Activated naive CD8-positive, alpha-beta T cell treated with anti-CD3 and anti-CD28 coated beads for 36 hours (primary cell): ENCODE measurements at places on chromosomes 13 and 19. TPM values are rescaled to one million over a fixed set of nuclear protein-coding genes. Genes with fewer than 3 reads are reported as not detected.

The UBE2L5 gene
- not detected for total RNA-seq

The ZNF763 gene
- 0.96 TPM for total RNA-seq

The LRFN3 gene
- 5.8 TPM for total RNA-seq

The FFAR2 gene
- not detected for total RNA-seq

The GPR4 gene
- not detected for total RNA-seq

The TTC9B gene
- not detected for total RNA-seq

The OR4F17 gene
- total RNA-seq, result not detected

- H3K27ac ChIP-seq, result no peak overlapping the region
- H3K4me3 ChIP-seq, result no peak overlapping the region
- no peaks in the 10 kb centered on the region for H3K27me3 ChIP-seq
- H3K4me1 ChIP-seq, result no peaks in the 10 kb centered on the region
- no peak for DNase-seq
Measured at GRCh38 chr19:11860721-11861120, 12.2 kb downstream of the ZNF439 start.

- peaks cover 3% of the 10 kb centered on the region for H3K4me1 ChIP-seq
- no peak overlapping the region for H3K4me3 ChIP-seq
- no peaks in the 10 kb centered on the region for H3K36me3 ChIP-seq
- H3K27me3 ChIP-seq, result no peaks in the 10 kb centered on the region
Measured at GRCh38 chr13:26474286-26474685, 83.2 kb upstream of the WASF3 start.

DNA sequence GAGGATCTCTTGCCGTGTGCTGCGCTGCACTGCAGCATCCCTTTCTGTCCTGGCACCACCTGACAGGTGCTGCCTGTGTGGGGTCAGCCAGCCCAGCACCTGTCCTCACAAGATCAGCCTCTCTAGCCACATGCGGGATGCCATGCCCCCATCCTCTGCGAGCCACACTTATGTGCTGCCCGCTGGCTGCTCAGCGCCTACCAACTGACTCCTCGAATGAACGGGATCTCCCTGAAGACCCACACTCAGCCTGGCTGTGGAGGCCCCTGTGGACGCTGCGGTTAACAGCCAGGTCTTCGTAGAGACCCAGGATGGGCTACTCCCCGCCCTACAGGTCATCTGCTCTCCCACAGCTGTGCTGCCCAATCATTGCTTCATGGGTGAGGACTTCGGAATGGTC is 106.1 kb downstream of the DOCK9 start:
- H3K4me3 ChIP-seq, result no peak overlapping the region
- no peaks in the 10 kb centered on the region for H3K27me3 ChIP-seq
- no peak overlapping the region for H3K27ac ChIP-seq

DNA sequence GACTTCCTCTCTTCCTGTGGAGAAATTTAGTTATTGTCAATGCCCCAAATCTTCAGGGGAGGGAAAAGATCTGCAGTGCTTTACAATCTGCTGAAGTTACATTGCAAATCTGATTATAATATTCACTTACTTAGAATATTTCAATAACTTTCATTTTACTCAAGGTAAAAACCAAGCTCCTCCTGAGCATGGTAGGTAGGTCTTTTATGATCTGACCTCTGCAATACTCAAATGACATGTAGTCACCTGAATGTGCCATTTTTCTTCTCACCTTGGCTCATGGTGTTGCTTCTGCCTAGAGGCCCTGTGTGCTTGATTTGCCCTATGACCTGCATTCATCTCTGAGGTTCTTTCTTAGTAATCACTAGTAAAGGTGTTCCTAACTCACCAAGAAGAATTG is 331.4 kb downstream of the HS6ST3 start:
- no peaks in the 10 kb centered on the region for H3K4me1 ChIP-seq
- no peaks in the 10 kb centered on the region for H3K27me3 ChIP-seq
- H3K27ac ChIP-seq, result no peak overlapping the region
- no peak for DNase-seq
- no peaks in the 10 kb centered on the region for H3K36me3 ChIP-seq

DNA sequence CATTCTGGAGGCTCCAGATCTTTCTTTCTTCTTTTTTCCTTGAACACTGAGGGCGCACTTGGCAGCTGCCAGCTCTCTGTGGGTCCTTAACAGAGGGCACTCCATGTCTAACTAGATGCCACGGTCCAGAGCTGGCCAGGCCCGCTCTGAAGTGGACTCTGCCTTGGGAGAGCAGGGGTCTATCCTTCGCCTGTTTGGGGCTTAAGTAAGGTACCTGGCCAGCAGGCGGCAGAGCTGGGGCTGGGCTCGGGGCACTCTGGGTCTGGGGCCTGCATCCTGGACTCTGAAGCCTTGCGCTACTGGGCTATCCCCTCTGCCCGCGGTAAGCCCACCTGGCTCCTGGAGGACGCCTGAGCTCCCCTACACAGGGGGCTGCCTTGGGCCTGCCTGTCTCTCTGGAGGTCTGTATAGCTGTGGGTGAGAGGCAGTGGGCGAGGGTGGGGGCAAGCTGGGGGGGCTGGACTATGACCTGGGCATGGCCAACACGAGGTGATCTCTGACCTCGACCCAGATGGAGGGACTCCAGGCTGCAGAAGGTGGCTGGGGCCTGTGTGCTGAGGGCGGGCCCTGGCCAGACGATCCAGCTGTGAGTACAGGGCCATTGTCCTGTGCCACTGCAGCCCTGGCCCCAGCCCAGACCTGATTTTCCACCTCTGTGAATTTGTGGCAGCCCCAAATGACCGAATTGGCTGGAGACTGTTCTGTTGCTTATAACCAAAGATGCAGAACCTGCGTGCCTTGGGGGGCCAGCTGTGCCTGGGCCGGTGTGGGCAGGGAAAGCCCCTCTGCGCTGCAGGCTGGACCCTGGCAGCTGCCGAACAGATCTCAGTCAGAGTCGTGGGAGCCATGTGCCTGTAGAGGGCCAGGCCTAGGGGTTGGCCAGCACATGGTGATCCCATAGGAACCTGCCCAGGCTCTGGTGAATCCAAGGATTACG is 26.5 kb downstream of the CEBPG start:
- H3K36me3 ChIP-seq, result no peaks in the 10 kb centered on the region
- no peak overlapping the region for H3K4me3 ChIP-seq
- no peaks in the 10 kb centered on the region for H3K4me1 ChIP-seq
- no peak for DNase-seq
- H3K27ac ChIP-seq, result no peak overlapping the region

DNA sequence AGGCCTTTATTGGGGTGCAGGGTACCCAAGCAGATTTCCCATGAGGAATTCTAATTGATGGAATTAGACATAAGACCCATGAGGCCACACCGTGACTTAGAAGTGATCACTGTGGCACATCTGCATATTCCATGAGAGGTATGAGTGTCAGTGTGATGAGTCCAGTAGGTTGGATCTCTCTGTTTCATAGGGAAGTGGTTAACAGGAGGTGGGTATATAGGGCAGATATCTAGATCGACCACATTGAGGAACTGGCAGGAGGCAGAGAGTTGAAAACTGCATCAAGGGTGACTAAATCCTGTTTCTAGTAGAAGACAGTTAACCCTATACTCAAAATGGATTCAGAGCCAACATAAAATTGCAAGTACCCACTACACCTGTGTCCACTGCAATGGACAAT is 68.6 kb upstream of the MIR17HG start:
- H3K36me3 ChIP-seq, result no peaks in the 10 kb centered on the region
- no peak for DNase-seq
- H3K27ac ChIP-seq, result no peak overlapping the region
- H3K4me3 ChIP-seq, result no peak overlapping the region

DNA sequence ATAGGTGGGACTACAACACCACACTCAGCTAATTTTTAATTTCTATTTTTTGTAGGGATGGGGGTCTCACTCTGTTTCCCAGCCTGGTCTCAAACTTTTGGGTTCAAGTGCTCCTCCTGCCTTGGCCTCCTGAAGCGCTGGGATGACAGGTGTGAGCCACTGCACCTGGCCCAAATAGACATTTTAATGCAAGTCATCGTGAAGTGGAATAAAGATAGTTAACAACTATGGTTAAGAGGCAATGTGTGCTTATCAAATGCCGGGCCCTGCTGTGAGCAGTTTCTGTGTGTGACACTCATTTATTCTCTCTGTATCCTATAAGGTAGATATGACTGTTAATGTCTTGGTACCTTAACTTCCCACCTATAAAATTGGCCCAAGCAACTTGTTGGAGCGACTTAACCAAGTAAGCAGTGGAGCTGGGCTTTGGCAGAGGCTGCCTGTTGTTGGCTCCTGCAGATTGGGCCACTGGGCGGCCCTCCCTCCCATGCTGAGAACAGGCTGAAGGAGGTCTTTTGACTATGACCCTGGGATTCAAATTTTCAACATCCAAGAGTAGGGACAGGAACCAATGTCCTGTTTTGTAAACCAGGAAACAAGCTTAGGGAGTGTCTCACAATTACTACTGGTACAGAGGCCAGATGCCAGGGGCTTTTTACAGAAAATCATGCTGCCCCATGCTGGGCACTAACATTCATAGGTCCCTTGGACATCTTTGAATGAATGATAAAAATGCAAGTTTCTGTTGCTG is 450.7 kb downstream of the TSHZ3 start:
- H3K27me3 ChIP-seq, result no peaks in the 10 kb centered on the region
- no peaks in the 10 kb centered on the region for H3K4me1 ChIP-seq
- no peaks in the 10 kb centered on the region for H3K36me3 ChIP-seq
- DNase-seq, result no peak
- no peak overlapping the region for H3K27ac ChIP-seq
- no peak overlapping the region for H3K4me3 ChIP-seq

GRCh38 chr19:18985257-18985656 is 44.2 kb upstream of the HOMER3 start:
- H3K4me1 ChIP-seq, result no peaks in the 10 kb centered on the region
- no peaks in the 10 kb centered on the region for H3K36me3 ChIP-seq
- peaks cover 41% of the 10 kb centered on the region for H3K27me3 ChIP-seq
- no peak overlapping the region for H3K4me3 ChIP-seq
- no peak overlapping the region for H3K27ac ChIP-seq

DNA sequence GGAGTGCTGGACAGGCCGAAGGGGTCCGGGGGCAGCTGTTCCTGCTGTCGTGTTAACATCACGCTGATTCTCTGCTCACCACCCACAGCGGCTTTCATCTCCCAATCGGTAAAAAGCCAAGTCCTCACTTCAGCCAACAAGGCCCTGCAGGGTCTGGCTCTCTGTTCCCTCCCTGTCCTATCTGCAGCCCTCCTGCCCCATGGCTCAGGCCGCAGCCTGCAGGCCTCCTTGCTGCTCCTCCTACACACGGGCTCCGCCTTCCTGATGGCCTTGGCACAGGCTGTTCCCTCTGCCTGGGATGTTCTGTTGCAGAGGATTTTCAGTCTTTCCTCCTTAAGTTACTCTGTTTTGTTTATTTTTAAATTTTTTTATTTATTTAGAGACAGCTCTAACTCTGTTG is 22.2 kb downstream of the FUZ start:
- peaks cover 8% of the 10 kb centered on the region for H3K4me1 ChIP-seq
- no peaks in the 10 kb centered on the region for H3K27me3 ChIP-seq

- peak overlapping the region; percentile 64 for H3K4me3 ChIP-seq
- peaks cover 78% of the 10 kb centered on the region for H3K4me1 ChIP-seq
- H3K36me3 ChIP-seq, result peaks cover 68% of the 10 kb centered on the region
- peak overlapping the region; percentile 88 for H3K27ac ChIP-seq
- H3K27me3 ChIP-seq, result no peaks in the 10 kb centered on the region
- no peak for DNase-seq
Measured at GRCh38 chr13:41928323-41928722, 32.6 kb downstream of the VWA8 start.

DNA sequence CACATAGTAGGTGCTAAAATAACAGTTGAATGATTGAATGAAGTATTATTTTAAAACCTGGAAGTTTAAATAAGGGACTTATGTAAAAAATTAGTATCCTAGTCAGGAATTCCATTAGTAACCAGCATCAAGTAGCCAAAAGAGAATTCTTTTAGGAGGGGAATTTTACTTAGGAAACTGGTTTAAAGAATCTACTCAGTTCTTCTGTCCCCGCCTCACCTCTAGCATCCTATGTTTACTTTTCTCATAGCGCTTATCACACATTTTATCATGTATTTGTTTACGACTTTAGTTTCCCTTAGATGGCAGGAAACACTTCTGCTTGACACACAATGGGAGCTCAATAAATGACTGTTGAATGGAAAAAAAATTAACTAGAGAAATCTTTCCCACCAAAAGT is 229.0 kb downstream of the KLF5 start:
- H3K4me3 ChIP-seq, result no peak overlapping the region
- no peaks in the 10 kb centered on the region for H3K27me3 ChIP-seq
- no peak for DNase-seq
- H3K27ac ChIP-seq, result no peak overlapping the region

- no peak overlapping the region for H3K4me3 ChIP-seq
- H3K27ac ChIP-seq, result no peak overlapping the region
- H3K27me3 ChIP-seq, result peaks cover 46% of the 10 kb centered on the region
- H3K4me1 ChIP-seq, result no peaks in the 10 kb centered on the region
- no peak for DNase-seq
- no peaks in the 10 kb centered on the region for H3K36me3 ChIP-seq
Measured at GRCh38 chr19:31075146-31075655, 274.0 kb downstream of the TSHZ3 start.

DNA sequence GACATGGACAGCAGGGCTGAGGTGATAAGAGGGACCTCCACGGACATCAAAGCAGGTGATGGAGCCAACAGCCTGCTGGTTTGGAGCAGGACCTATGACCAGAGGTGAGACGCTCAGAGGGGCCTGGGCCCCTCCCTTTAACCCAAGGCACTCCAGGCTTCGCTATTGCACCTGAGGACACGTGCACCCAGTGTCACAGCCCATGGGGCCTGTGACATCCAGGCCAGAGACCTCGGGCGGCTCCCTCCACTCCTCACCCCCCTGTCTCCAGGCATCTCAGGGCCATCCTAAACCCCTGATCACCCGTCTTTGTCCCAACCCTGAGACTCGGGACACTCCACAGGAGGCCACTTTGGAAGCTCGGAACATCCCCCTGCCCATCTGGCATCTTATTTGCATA is 12.9 kb downstream of the ADGRE5 start:
- no peak overlapping the region for H3K4me3 ChIP-seq
- H3K4me1 ChIP-seq, result peaks cover 26% of the 10 kb centered on the region
- peak overlapping the region; percentile 70 for H3K27ac ChIP-seq
- peaks cover 57% of the 10 kb centered on the region for H3K36me3 ChIP-seq

GRCh38 chr19:53898636-53899341 is 10.3 kb upstream of the CACNG7 start:
- H3K27me3 ChIP-seq, result peaks cover 77% of the 10 kb centered on the region
- no peaks in the 10 kb centered on the region for H3K36me3 ChIP-seq
- H3K4me1 ChIP-seq, result peaks cover 4% of the 10 kb centered on the region
- H3K4me3 ChIP-seq, result peak overlapping the region; percentile 10
- DNase-seq, result no peak

DNA sequence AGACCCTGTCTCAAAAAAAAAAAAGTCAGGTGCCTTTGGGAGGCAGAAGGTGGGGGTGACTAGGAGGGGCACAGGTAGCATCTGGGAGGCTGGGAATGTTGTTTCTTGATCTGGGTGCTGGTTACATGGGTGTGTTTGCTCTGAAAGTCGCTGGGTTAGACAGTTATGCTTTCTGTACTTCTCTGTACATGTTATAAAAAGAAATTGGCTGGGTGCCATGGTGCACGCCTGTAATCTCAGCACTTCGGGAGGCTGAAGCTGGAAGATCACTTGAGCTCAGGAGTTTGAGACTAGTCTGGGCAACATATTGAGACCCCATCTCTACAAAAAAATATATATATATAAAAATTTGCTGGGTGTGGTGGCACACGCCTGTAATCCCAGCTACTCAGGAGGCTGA is 15.1 kb downstream of the NOSIP start:
- peak overlapping the region; percentile 87 for H3K27ac ChIP-seq
- no peak overlapping the region for H3K4me3 ChIP-seq
- no peak for DNase-seq
- peaks cover 76% of the 10 kb centered on the region for H3K4me1 ChIP-seq
- peaks cover 34% of the 10 kb centered on the region for H3K36me3 ChIP-seq
- H3K27me3 ChIP-seq, result no peaks in the 10 kb centered on the region
